ENCODE measurements at places on chromosomes 6 and 20.

GRCh38 chr6:159169193-159169555 is at the start of gene FNDC1:
TSS of gene FNDC1 (plus strand) at chr6:159169400. CDS start at chr6:159169597, 197 bp downstream.
- DNase-seq, result peak; percentile 83

DNA sequence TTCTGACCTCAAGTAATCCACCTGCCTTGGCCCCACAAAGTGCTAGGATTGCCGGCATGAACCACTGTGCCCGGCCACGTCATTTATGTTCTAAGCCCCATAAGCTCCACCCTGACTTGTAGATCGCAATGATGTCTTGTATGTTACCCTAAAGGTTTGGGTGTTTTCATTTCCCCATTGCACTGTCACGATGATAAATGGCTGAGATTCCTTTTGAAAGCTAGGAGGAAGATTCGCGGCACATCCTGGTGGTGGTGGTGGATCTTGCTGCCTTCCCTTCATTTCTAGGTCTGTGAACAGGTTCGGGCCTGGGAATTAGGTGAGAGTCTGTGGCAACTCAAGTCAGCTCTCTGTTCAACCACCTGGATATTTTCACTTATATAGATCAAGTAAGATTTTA is 28.3 kb downstream of the MUC22 start:
- no peak for DNase-seq

GRCh38 chr6:38639498-38640215 is at the start of gene BTBD9:
TSS of gene BTBD9 (minus strand) at chr6:38639929.
- DNase-seq, result peak; percentile 96

DNA sequence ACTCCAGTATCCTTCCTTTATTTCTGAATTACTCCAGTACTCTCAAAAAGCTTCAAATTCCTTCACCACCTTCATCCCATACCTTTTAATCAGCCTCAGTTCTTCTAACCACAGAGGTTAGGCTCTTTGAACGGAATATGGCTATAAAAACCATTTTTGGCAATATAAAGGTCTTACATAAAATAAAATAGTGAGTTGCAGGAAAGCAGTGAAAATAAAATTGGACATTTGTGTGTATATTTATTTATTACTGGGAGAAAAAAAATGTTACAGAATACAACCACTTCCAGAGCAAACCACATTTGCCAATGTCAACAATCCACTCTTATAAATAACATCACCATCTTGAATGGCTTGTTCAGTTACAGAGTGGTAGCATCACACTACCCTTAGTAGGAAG is 7.7 kb downstream of the HDDC2 start:
- DNase-seq, result no peak

DNA sequence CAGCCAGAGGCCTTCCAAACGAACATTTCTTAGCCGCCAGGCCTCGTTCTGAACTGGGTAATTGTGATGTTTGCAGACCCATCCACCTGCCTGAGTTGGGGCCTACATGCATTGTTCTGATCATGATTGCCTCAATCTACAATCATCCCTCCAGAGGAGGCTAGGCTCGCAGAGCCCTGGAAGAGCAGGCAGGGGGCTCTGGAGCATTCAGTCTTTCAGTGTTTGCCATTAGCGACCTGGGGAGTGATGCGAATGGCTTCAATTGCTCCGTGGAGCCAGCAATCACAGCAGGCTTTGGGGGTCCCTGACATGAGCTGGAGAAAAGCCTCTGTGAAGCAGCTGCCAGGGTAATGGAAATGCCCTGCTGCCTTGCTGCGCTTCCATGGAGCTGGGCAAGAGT is 22.0 kb downstream of the SNAP25 start:
- DNase-seq, result no peak
